AG04449 (cell line): ENCODE measurements at places on chromosomes 7 and 10.

GRCh38 chr7:134284952-134285351, 31.8 kb downstream of the SLC35B4 start:
- no peak for DNase-seq

- DNase-seq = no peak
Measured at GRCh38 chr10:132420469-132420980, 23.5 kb downstream of the PWWP2B start.

- DNase-seq = no peak
Measured at GRCh38 chr7:43516581-43517342, 66.1 kb upstream of the STK17A start.

DNA sequence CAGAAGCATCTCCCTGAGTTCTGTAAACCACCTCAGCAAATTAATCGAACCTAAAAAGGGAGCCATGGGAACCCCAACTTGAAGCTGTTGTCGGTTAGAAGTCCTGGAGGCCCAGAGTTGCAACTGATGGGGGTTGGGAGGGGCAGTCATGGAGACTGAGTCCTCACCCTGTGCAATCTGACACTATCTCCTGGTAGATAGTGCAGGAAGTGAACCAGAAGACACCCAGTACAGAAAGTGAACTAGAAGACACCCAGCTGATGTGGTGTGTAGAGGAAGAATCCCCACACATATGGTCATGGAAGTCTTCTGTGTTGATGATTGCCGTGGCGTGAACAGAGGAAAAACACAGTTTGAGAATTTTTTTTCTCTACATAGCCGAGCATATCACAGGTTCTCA, 58.8 kb upstream of the SRRM3 start:
- no peak for DNase-seq

DNA sequence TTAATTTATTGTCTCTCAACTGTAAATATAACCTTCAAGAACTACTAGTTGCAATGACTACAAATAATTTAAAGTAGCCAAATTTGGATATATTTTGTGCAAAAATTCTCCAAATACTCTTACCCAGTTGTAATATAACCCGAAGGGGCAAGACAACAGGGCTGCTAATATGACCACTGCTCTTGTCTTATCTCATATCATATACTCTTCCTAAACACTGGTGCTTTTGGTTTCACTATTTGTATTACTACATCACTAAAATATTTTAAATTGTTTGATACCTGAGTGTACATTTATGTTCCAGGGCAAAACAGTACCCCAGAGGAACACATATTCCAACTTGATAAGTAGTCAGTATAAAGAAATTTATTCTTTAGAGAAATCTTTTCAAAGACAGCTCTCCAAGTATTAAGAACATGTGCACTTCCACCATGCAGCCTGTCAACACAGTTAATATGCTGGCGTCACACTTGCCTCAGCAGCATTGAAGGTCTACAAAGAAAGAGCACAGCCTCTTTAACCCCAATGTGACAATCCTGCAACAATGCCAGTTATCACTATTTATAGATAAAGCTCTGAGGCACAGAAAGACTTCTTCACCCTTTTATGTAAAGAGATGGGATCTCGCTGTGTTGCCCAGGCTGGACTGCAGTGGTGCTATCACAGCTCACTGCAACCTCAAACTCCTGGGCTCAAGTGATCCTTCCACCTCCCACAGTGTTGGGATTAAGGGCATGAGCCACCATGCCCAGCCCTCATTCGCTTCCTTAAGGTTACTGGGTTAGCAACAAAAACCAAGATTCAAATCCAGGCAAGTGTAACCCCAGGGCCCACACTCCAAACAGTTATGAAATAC, 37.8 kb downstream of the RHEB start:
- no peak for DNase-seq
